Fibroblast of mammary gland (primary cell): ENCODE measurements at places on chromosomes 1 and 21.

- DNase-seq, result no peak
Measured at GRCh38 chr1:184379111-184379752, 7.6 kb upstream of the C1orf21 start.

- no peak for DNase-seq
Measured at GRCh38 chr1:8211251-8211882, 106.5 kb upstream of the SLC45A1 start.

DNA sequence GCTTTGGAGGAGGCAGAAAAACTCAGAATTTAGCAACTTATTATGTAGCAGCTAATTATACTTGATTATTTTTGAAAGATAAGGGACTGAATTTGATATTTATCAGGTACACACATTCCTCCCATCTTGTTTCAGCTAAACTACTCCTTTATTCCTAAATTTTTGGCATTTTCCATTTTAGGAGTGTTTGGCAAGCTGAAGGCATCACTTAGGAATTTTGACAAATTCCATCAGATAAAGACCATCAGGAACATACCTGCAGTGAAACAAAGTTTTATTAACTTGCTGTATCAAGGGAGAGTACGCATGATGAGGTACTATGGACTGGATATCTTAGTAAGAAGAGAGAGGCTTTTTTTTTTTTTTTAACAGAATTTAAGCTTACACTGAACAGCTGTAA, 1092.2 kb downstream of the PLA2G4A start:
- no peak for DNase-seq

DNA sequence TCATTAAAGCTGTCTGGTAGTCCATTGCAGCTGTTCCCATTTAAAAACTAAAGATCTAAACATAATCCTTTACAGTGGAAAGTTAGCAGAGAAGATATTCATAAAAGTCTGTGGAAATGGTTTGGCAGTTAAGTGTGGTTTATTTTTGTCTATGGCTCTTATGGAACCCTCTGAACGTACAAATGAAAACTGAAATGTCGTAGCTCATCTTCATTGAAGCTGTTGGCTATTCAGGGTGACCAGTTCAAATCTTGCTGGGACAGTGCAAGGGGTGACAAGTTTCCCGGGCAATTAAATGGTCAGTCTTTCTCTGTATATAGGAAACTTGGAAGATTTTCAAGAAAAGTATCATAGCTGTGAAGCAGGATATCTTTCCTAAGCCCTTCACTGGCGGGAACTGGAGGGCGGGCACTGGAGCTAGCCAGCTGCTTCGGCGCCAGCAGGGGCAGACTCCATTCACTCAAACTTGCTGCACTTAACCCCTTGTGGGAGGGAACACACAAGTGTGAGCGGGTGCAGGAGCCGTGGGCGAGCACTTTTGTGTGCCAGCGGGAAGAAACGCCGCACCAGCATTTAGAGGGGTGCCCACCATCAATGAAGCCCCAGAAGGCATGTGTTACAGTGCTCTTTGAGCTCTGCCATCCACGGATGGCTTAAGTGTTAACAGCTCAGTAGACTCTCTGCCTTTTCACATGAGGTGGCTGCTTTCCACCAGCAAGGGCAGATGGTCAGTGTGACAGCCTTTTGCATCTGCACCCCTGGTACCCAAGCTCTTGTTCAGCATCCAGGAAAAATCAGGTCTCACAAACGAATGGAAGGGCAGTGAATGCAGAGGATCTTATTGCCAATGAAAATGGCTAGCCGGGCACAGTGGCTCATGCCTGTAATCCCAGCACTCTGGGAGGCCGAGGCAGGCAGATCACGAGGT, 232.1 kb upstream of the KAZN start:
- peak; percentile 49 for DNase-seq
